ENCODE measurements at places on chromosomes 4 and X. TPM values are rescaled to one million over a fixed set of nuclear protein-coding genes. Genes with fewer than 3 reads are reported as not detected.
A peak's percentile ranks its signal among the peaks of the same experiment; 100 is the strongest.

The P2RY4 gene
- not detected for total RNA-seq

GRCh38 chr4:2095236-2096072 lies 36.3 kb downstream of the NAT8L start:
- ATAC-seq: no peak

DNA sequence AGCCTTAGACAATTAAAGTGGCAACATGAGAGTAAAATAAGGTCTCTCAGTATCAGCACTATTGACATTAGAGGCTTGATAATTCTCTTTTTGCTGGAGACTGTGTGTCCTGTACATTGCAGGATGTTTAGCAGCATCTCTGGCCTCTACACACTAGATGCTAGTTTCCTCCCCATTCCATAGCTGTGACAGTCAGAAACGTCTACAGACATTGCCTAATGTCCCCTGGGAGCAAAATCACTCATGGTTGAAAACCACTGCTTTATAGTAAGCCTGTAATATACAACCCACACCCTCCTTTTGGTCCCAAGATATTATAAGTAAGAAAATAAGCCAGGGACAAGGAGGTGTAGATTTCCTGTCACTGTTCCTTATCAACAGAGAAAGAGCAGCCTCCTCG lies 166.0 kb downstream of the FRMPD4 start:
- no peak for ATAC-seq

DNA sequence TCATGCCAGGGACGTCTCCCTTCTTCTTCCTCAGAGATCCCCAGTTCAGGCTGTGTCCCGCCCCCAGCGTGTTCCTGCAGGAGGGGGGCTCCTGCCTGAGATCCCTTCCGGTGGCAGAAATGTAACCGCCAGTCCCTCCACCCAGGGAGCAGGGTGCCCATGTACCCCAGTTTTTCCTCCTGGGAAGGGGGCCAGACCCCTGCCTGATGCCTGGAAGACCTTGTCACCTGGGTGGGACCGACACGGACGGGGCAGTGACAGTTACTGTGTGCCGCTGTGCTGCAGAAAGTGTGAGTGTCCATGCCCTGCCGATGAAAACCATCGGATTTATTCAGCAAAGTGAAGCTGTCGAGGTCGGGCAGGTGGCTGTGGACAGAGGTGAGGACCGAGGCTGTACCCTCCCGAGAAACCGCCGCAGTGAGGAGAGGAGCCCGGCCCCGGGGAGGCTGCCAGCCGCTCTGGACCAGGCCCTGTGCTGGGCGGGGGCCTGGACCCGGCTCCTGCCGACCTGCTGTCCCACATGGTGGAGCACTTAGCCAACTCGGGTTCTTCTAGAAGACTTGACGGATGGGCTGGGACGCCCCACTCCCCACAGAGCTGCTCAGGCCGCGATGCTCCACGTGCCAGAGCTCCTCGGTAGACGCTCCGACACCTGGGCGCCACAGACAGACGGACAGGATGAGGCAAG lies 36.7 kb upstream of the HMX1 start:
- no peak for ATAC-seq

DNA sequence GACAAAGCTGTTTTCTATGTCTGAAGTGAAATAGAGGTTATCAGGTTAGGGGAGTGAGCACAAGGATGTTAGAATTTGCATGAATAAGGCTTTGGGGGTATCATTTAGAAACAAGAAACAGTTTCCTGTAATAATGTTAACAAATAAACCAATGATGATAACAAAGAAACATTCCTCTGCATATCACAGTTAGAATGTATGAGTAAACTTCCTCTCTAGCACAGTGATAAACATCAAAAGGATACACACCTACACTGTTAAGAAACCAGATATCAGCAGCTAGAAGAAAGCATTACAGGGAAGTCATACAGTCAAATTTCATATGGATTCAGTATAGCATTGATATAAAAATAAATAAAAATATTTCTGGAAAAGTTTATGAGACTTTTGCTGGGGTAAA lies 340.0 kb upstream of the MAGEB16 start:
- ATAC-seq: no peak

The DNAAF6 gene
- not detected for total RNA-seq

The MMGT1 gene
- 33.0 TPM for total RNA-seq

GRCh38 chrX:131747173-131747572 lies 203.3 kb downstream of the OR13H1 start:
- peak; percentile 88 for ATAC-seq

- ATAC-seq: no peak
These were observed 7.4 kb downstream of the AFF1 start for GRCh38 chr4:86942185-86942666.

The SPOCK3 gene
- total RNA-seq: 7.8 TPM

DNA sequence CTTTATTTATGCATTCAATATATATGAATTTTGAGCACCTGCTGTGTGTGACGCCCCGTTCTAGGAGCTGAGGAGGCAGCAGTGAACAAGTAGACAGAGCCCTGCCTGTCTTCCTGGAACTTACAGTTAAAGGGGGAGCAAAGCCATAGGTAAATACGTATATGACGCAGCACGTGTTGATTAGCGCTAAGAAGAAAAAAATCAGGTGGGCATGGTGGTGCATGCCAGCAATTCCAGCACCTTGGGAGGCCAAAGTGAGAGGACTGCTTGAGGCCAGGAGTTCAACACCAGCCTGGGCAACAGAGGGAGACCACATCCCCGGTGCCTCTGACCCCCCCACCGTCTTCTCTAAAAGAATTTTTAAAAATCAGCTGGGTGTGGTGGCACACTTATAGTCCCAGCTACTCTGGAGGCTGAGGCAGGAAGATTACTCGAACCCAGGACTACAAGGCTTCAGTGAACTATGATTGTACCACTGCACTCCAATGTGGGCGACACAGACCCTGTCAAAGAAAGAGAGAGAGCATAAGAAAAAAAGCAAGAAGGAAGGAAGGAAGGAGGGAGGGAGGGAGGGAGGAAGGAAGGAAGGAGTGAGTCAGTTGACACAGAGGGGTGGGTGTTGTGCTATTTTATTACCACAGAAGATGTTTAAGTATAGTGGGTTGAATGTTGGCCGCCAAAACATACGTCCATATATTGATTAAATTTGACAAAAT lies 5.4 kb upstream of the KIAA0232 start:
- ATAC-seq: no peak

- no peak for ATAC-seq
These were observed 2.0 kb upstream of the AP1S2 start for GRCh38 chrX:15856636-15857035.

- no peak for ATAC-seq
These were observed 85.9 kb downstream of the RNF150 start for GRCh38 chr4:141047228-141047884.

DNA sequence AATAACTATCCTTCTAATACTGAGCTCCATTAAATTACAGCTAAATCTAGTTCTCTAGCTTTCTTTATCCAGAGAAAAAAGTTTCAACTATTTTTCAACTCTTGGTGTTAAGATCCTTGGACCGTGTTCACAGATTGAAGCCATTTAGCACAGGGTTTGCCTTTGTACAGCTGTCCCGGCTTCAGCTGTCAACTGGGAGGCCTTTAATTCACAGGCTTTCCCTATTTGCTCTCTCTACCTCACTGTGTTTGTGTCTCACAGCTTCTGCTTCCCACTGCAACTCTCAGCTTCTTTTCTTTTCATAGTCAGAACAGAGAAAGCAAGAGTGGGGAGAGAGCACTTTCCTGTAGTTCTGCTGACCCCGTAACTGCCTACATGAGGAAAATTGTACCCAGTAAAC lies 76.9 kb upstream of the SMAD1 start:
- ATAC-seq: no peak

DNA sequence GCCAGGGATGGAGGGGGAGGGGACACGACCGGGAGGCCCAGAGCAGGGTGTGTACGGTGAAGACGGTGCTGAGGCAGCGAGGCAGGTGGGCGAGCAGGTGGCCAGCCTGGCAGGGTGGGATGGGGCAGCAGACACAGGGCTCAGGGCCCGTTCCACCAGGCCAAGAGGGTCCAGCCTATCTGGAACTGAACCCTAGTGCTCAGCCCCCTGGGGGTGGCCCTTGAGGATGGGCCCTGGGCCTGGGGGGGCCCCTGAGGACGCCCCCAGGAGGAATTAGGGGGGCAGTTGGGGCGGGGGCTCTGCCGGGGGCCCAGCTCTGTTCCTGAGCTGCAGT lies 3.0 kb upstream of the HGFAC start:
- ATAC-seq: no peak

DNA sequence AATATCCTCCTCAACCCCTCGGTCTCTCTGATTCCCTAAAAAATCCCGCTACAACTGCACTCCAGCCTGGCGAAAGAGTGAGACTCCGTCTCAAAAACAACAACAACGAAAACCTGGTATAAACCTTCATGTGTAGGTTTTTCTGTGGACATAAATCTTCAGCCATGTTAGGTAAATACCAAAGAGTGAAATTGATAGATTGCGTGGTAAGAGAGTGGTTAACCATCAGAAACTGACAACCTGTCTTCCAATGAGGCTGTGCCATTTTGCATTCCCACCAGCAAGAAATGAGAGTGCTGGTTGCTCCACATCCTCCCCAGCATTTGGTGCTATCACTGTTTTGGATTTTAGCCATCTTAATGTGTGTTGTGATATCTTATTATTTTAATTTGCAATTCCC lies 10.9 kb downstream of the TBC1D19 start:
- ATAC-seq: no peak

GRCh38 chr4:165345666-165346417 lies 18.4 kb downstream of the MSMO1 start:
- no peak for ATAC-seq

DNA sequence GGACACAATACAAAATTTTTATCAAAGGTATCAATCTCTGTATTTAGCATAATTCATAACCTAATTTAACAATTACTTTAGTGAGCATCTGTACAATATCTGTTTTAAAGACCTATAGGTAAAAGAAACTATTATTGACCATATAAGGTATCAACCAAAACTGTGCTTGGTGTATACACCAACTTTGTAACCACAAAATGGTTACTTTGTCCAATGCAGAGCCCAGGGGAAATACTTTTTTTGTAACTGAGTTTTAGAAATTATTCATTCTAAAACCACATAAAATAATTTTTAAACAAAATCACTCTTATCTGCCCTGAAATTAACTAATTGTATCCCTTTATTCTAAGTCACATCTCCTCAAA lies 5.0 kb downstream of the CXXC4 start:
- no peak for ATAC-seq

The RAB33A gene
- 1.2 TPM for total RNA-seq

DNA sequence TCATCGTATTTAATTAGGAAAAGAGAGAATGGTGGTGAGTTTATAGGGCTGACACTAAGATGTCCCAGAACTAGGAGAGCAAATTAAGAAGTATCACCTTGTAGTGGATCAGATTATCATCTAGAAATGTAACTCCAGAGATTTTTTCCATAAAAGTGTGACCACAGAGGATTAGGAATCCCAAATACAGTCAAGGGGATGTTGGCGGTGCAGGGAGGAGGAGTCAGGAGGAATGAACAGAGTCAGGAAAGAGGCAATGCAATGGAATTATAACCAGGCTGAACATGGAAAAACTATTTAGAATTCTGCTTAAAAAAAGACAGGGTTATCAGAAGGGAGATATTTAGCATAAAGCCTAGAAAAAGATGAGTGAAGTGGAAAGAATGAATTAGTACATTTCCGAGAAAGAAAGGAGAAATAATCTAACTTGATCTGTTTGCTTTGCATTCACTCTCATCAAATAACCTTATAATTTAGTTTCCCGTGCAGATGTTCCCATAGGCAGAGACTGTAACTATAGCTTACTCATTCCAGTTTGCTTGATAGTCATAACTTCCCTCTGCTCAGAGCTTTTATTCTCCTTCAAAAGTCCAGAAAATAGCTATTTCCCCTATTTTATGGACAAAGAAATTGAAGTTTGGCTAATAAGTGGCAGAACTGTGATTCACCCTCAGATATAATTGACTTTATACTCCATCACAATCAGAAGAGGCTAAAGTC lies 56.4 kb downstream of the SCFD2 start:
- ATAC-seq: no peak

The VCX3A gene
- total RNA-seq: not detected

DNA sequence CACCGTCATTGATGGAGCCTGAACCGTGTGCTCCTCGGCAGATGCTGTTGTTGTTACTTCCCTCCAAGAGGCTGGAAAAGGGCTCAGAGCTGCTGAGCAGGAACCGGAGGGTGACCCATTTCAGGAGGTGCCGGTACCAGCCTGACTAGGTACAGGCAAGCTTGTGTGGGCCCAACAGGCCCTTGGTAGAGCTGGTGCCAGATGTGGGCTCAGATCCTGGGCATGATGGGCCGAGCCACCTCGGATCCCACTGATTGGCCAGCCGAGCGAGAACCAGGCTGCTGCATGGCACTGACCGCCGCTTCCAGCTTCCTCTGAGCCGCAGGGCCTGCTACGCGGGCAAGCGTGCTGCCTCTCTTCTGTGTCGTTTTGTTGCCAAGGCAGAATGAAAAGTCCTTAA lies 33.7 kb downstream of the NOP14 start:
- ATAC-seq: no peak

DNA sequence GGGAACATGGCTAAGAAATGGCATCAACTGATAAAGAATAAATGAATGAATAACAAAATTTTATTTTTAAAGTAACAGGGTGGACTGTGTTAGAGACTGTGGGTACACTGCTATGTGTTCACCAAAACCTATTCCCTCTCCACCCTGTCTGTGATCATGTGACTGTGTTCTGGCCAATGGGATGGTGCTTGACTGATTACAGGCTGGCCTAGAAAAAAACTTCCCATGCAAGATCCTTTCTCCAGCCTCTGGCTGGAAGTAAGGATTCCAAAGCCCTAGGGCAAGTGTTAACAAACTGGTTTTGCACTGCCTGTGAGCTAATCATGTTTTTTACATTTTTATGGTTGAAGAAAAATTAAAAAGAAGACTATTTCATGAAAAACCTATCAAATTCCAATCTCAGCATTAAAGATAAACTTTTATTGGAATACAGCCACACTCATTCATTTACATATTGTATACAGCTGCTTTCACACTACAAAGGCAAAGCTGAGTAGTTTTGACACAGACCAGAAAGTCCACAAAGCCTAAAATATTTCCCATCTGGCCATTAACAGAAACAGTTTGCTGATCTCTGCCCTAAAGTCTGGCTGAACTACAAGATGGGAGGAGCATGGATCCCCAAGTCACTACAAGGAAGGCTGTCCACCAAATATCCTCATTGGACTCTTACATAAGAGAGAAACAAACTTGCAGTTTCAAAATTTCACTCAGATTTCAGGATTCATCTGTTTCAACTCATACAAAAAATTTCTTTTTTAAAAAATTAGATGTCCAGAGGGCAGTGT lies 133.2 kb downstream of the ARHGAP6 start:
- peak; percentile 32 for ATAC-seq

All from gastroesophageal sphincter (tissue), 4 donors.